Bronchus fibroblast of lung (primary cell): ENCODE measurements at places on chromosomes 4 and X. TPM values are rescaled to one million over a fixed set of nuclear protein-coding genes. Genes with fewer than 3 reads are reported as not detected.

The MAGEA2 gene
- total RNA-seq: not detected in 2 replicates

The LIMCH1 gene
- 0.34 and 2.2 TPM in 2 replicates for total RNA-seq

The PAGE5 gene
- total RNA-seq: not detected in 2 replicates

The GPR34 gene
- not detected in 2 replicates for total RNA-seq

The MAGEC2 gene
- not detected in 2 replicates for total RNA-seq

The GAGE12F gene
- not detected in 2 replicates for total RNA-seq

The IL2 gene
- not detected in 2 replicates for total RNA-seq

The MAGEA9B gene
- total RNA-seq: not detected in 2 replicates

The RENBP gene
- 0.30 and 0.84 TPM in 2 replicates for total RNA-seq

The SPANXA1 gene
- not detected in 2 replicates for total RNA-seq

The HSFX2 gene
- total RNA-seq: 0.50 TPM in 1 of 2 replicates, not detected in the other

The CSAG1 gene
- total RNA-seq: not detected in 2 replicates

The FAM47E gene
- 0.15 and 0.17 TPM in 2 replicates for total RNA-seq

The IL1RAPL2 gene
- 4.0 and 5.7 TPM in 2 replicates for total RNA-seq

The CCDC149 gene
- total RNA-seq: 1.8 and 2.7 TPM in 2 replicates

The FRYL gene
- 13.2 and 16.1 TPM in 2 replicates for total RNA-seq

The ERCC6L gene
- total RNA-seq: 7.4 and 9.4 TPM in 2 replicates

The MAP3K15 gene
- total RNA-seq: under 0.01 TPM in 1 of 2 replicates, not detected in the other

The NKX3-2 gene
- 0.74 and 1.2 TPM in 2 replicates for total RNA-seq

The TMEM144 gene
- 1.2 and 1.5 TPM in 2 replicates for total RNA-seq

The CFAP97 gene
- 19.0 and 24.2 TPM in 2 replicates for total RNA-seq
